ENCODE measurements at places on chromosomes 2 and 18. TPM values are rescaled to one million over a fixed set of nuclear protein-coding genes. Genes with fewer than 3 reads are reported as not detected.

DNA sequence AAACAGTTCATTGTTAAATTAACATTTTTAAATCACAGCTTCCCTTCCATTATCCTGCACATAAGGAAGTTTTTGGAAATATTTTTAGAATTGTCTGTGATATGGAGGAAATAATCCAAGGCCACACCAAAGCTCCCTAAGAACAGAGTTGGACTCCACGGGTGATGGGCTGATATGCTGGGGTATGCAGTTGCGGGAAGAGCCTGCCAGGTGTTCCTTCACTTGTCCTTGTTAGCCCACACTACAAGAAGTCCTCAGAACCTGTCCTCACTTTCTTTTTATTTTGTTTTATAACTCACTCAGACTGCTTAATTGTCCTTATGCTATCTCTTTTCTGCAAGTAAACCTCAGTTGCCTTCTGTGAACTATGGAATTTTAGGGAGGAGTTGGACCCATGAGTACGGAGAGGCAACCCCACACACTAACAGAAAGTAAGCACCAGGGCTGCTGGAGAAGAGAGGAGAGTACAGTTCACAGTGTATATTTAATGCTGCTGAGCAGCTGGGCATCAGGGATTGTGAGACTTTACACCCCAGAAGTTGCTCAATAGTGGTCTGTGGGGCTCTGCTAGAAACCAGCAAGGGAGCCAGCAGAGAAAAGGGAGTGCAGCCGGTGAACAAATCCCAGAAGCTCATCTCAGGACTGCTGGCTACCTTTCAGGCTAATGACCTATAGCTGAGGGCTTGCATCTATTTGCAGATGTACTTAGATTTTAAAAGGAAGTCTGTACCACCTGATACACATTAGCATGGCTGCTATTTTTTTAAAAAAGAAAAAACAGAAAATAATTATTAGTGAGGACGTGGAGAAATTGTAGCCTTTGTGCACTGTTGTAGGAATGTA is 280.1 kb upstream of the STON1 start:
- peak; percentile 5 for DNase-seq

DNA sequence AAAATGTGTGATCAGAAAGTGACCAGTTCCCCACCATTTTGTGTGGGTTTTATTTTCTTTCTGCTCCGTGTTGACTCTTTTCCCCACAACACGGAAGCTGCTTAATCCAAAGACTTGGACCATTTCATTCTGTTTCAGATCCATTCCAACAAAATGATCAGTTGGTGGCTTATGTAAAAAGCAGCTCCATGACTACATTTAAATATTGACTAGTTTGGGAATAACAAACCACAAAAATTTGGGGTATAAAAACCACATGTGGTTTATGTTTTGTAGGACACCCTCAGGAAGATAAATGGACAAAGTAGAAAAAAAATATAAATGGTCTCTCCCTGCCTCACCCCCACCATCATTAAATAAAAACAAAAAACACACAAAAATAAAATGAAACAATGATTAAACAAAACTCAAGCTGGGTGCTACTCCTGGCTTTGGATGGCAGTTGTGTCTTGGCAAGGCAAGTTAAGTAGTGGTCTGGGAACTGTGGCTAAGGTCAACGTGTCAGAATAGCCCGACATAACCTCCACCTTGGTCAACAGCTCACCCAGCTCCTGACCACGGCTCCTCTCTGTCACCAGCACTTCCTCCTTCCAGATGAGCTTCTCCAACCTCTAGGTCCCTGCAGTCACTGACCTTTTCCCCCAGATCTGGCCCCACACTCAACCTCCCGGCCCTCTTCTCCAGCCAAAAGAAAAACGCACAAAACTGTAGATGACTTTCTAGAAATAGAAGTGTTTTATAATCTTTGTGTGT is 12.8 kb upstream of the WIPF1 start:
- no peak for DNase-seq

DNA sequence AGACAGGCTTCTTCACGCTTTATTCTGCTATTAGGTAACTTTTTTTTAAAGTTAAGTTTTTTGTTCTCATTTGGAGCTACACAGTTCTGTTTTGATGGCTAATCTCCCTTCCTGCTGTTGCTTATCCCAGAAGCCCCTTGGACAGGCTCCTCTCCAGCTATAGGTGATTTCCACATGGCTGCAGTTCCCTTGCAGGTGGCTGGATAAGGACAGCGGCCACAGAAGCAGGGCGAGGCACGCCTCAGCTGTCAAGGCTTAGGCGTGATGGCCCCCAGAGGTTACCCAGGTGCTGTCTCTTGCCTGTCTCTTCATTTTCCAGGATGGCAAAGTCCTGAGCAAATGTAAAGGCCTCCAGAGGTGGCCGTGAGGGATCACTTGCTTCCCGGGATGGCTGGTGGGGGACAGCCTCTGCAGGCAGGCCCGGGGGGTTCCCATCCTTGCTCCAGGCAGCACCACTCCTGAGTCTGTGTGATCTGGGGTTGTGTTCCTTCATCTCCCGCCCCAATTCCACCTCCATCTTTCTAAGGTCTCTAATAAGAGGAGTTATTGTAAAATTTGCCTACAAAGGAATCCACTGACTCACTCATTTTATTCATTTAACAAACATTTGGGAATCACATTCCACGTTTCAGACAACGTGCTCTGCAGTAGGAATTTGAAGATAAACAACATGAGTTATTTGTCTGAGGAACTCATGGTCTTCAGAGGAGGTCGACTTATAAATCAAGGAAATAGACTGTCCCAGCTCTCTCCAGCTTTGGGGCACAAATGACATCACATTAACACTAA is 53.4 kb downstream of the NAPG start:
- no peak for DNase-seq

GRCh38 chr2:71554028-71554705 is 100.8 kb downstream of the DYSF start:
- DNase-seq = no peak

GRCh38 chr18:25282282-25282681 is 69.7 kb downstream of the ZNF521 start:
- DNase-seq = no peak

DNA sequence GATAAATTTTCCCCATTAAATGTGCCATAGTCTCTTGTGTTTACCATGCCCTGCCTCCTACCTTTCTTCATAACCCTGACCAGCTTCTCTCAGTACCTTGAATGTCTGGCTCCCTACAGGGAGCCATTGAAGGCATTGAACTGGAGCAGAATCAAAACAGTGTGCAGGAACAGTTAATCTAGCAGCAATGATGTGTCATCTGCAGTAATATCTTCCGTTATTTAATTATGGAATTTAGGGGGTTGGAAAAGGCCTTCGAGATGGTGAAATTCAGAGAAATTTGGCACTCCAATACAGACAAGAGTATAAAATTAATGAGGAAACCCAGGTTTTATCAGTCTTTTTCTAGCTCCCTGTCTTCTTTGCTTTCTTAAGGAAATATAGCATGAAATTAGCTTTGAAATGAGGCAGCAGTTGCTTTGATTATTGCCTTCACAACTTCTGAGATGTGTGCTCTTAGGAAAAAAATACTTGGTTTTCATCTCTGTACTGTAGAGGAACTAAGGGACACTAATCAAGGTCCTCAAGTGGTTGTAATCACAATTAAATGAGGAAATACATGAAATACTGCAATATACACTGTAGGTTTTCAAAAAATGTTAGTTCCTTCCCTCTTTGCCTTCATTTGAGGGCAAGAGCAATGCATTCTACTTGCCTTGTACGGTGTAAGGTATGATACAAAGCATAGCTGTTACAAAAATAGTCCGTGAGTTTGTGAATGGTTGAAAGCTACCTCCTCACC is 369.1 kb downstream of the SETBP1 start:
- DNase-seq = no peak

GRCh38 chr18:58135183-58135641 is 91.2 kb downstream of the NEDD4L start:
- DNase-seq = peak; percentile 60

The OXER1 gene
- polyA plus RNA-seq = not detected

- peak; percentile 69 for DNase-seq
Observed at GRCh38 chr18:46324087-46324955, 220.1 kb downstream of the HAUS1 start.

- no peak for DNase-seq
Observed at GRCh38 chr2:240477916-240478315, 42.5 kb downstream of the GPC1 start.

- DNase-seq = peak; percentile 6
Observed at GRCh38 chr2:17043173-17043572, 377.5 kb upstream of the CYRIA start.

The HSPE1 gene
- polyA plus RNA-seq = 168 TPM

DNA sequence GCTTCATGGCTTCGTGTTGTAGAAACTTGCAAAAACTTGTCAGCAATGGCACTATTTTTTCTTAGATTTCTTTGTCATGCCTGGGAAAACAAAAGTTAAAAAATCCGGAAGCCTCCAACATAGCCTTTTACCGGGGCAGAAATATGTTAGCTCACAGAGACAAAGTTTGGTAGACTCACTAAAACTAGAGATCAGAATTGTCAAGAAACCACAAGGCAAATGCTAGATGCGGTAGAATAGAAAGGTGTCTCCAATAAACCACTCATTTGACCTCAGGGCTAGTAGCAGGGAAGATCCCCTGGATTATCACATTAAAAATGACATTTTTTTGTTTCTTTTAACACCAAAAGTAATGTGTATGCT is 405 bp downstream of the CASP10 start:
- no peak for DNase-seq

GRCh38 chr2:238864207-238865014 is 16.5 kb downstream of the TWIST2 start:
- DNase-seq = peak; percentile 90

GRCh38 chr18:32530947-32531651 is 60.4 kb upstream of the GAREM1 start:
- DNase-seq = peak; percentile 95

- DNase-seq = no peak
Observed at GRCh38 chr2:147560810-147561535, 283.9 kb upstream of the ACVR2A start.

GRCh38 chr2:236605345-236605734 is 35.7 kb downstream of the ACKR3 start:
- no peak for DNase-seq

GRCh38 chr18:24128700-24129099 is 10.2 kb upstream of the CABYR start:
- DNase-seq = no peak

- no peak for DNase-seq
Observed at GRCh38 chr2:20551945-20552328, 99.0 kb downstream of the HS1BP3 start.

DNA sequence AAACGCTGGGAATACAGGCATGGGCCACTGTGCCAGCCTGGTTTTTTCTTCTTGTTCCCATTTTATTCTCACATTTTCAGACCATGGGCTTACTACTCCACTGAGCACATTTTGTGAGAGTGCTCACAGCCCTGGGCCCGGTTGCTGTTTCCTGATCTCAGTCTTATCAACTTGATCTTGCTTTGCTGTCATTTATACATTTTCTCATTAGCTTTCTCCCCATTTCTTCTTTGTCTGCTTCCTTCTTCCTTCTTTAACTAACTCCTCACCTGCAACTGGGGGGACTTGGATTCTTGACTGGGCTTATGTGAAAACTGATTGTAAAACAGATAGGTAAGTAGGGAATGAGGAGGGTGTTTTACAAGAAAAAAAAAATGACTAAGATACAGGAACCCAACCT is 117.3 kb downstream of the PLB1 start:
- peak; percentile 47 for DNase-seq

The FAP gene
- 25.5 TPM for polyA plus RNA-seq

- no peak for DNase-seq
Observed at GRCh38 chr2:234606896-234607295, 110.0 kb upstream of the ARL4C start.

- peak; percentile 57 for DNase-seq
Observed at GRCh38 chr2:136375017-136375901, 257.3 kb upstream of the CXCR4 start.

DNA sequence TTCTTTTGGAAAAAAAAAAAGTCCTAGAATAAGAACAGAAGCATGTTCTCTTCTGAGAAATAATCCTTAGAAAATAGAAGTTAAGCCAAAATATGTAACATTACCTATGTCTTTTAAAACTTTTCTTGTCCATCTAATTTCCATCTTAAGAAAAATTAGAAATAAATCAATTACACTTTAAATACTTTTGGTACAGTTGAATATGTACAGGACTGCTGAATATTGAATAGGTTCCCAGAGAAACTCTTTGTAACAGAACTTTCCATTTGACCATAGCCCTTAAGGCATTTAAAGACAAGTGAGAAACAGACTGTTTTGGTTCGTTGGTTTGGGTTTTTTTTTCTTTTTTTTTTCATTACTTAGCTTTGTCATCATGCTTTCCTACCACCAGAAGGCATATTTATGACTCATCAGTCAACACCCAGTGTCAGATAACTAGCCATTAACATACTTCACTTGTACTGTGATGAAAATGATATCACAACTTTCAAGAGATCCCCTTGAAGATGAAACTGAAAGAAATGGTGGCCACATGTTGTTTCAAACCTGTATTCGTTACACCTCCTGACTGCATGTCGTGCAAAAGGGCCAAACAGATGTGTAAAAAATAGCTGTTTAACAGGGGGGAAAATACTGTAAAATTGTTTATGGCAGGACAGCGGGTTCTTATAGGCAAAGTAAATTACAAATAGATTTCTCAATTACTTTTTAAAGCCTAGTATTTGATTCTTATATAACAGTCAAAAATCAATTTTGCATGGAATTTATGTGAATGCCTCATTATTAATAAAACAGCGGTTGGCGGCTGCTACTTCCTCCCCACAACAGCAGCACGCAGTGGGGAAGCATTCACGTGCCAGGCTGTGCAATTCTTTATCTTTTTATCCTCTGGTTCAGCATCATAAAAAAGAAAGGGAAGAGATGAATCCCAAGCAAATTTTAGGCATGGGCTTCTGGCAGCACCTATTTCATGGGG is 280.7 kb upstream of the HNRNPA3 start:
- peak; percentile 39 for DNase-seq

DNA sequence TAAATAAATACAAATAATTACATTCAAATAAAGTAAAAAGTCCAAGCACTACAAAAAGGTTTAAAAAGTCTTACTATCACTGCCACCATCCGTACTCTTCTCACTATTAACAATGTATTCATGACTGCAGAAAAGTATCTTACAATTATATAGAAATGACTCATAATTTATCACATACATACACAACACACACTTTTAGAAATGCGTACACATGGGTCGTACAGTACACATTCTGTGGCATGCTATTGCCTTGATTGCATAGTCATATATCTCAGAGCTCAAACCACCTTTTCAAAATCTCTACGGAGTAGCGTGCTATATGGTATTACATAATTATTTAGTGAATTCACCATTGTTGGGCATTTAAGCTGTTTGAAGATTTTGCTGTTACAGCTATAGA is 41.6 kb upstream of the ANXA4 start:
- no peak for DNase-seq

- peak; percentile 87 for DNase-seq
Observed at GRCh38 chr2:41709702-41710599, 337.9 kb upstream of the PKDCC start.

GRCh38 chr2:208369091-208369490 is 37.5 kb upstream of the PTH2R start:
- DNase-seq = peak; percentile 39

DNA sequence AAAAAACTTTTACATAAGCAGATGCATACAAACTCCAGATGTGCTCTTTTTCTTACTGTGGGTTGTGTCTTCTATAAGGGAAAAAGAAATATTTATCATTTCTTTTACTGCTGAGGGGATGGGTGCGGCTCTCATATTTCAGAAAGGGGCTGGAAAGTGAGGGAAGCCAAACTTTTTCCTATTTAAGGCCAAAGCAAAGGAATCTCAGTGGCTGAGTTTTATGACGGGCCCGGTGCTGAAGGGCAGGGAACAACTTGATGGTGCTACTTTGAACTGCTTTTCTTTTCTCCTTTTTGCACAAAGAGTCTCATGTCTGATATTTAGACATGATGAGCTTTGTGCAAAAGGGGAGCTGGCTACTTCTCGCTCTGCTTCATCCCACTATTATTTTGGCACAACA is at the start of gene COL3A1:
Gene COL3A1, plus strand, starts transcription at position 210 of the 400 bp plus-strand sequence. Its CDS starts 117 bp downstream, at position 327.
- no peak for DNase-seq

The RNF125 gene
- polyA plus RNA-seq = 2.4 TPM

Measured in mammary epithelial cell (primary cell).